Fibroblast of skin of right quadriceps (primary cell): ENCODE measurements at places on chromosomes 5 and 9.

DNA sequence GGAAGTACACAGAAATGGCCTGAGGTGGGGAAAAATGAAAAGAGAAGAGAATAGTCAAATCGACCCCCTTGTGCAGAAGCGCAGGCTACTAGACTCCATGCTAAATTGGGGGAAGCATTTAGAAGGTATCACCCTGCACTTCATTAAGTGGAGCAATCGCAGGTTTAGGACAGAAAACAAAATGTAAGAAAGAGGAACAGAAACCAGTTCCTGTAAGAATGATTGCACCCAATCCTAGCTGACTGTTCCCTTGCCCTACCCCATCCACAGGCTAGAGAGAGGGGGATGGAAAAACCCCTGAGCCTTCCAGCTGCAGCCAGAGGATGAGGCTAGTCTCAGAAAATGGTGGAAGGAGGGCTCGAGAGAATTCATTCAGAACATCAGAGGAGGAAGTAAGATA, 23.9 kb upstream of the PPP1R2B start:
- DNase-seq = no peak

DNA sequence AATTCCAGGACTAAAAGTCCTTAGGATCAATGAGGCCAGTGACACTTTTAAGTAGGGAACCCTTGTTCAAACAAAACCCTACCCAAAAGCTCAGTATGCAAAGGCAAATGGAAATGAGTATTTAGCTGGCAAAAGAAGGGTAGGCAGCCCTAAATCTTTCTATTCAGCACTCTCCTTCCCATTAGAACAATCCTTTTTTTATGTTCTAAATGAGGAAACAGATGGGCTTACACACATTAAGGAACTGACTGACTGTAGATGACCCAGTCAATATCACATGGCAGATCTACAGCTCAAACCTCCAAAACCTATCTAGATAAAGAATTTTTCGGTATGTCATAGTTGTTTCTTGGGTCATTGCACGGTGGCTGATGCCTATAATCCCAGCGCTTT, 7.2 kb downstream of the CSNK1A1 start:
- DNase-seq = no peak

DNA sequence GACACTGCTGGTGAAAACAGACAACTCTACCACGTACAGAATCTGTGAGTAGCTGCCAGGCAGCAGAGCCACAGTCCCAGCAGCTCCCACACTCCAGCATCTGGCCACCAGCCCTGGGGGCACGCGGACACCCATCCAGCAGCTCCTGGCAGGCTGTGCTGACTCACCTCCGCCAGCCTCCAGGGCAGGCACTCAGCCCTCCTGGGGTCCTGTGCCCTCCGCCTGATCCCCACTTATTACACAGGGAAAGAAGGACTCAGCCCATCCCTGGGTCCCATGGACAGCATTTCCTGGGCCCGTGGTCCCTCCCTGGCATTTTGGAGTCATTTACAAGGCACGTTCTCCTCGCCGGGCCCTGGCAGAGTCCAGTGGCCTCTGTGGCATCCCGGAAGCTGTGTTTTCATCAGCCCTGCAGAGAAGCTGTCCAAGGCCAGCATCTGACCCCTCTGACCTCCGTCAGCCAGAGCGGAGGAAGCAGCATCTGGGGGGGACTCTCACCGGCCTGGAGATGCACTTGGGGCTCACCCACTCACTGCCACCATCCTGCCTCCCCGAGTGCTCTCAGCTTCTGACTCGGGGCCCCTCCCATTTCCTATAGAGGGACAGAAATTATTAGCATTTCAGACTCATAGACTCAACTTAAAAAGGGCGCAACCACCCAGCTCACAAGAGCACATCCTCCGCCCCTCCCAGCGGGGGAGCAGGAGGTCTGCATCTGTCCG, 21.6 kb downstream of the PAEP start:
- DNase-seq = no peak

DNA sequence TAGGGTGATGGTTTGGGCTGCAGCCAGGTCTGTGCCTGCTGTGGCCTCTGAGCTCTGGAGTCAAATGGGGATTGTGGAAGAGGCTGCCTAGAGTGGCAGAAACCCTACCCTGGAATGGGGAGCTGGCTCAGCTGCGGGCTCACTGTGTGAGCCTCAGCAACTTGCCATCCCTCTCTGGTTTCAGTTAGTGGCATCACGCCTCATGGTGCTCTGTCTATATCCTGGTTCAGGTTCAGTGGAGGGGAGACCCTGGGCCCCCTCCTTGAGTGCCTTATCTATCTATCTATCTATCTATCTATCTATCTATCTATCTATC, 132.6 kb downstream of the PHF2 start:
- DNase-seq = no peak

GRCh38 chr9:122929796-122930354, 1.4 kb downstream of the ZBTB26 start:
- DNase-seq = no peak

DNA sequence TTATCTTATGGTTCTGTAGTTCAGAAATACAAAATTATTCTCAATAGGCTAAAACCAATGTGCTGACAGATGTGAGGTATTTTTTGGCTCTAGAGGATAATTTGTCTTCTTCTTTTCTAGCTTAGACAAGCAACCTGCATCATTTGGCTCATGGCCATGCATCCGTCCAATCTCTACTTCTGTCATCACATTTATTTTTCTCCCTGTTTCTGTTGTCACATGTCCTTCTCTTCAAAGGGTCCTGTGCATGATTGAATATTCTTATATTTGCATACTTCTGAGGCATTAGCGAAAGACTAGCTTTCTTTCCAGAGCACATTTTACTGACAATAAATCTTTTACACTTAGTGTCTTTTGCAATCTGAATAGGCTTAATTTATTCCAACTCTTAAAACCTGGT, 564.7 kb downstream of the CDH10 start:
- DNase-seq = peak; percentile 55

GRCh38 chr9:19488721-19489120, 79.9 kb downstream of the ACER2 start:
- no peak for DNase-seq

DNA sequence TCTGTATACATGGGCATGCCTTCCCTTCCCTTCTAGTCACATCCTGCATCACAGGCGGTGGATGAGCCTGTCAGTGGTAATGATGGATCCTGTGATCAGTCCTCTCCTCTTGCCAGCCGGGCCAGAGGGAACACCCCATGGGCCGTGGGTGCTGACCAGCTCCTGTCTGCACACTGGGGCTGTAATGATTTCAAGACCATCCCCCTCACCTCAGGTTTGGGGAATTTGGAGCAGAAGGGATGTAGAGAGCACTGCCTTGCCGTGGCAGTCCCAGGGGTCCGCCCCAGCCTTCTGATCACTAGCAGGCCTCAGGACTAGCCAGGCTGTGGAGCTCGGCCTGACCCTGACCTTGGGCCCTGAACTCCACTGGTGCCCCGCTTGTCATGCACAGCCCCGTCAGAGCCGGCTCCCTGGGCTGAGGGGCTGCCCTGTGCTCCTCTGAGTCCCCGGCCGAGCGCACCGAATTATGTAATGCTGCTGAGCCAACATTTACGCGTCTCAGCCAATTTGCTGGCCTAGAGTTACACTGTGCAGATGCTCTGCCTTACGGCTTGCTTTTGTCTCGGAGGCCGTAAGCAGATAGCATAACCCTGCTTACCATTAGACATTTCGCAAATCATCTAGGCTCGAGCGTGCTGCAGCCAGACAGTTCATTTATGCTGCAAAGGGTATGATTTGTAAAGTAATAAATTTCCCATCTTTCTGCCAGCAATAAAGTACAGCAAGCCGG, 155.3 kb downstream of the MACROH2A1 start:
- DNase-seq = peak; percentile 40

DNA sequence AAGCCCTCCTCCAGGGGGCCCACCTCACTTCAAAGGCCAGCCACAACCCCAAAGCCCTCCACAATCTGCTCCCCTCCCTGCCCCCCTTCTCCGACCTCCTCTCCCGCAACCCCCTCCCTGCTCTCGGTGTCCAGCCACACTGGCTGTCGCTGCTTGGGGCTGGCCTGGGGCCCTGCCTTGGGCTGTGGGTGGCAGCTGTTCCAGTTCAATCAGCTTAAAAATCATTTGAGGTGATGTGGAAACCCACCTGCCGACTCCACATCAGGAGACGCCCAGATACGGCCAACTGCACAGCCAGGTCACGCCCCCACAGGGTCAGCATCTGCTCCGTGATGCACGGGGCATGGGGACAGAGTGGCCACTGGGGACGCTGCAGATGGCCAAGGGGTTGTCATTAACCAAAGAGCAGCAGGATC, 107.0 kb upstream of the MVB12B start:
- DNase-seq = no peak

DNA sequence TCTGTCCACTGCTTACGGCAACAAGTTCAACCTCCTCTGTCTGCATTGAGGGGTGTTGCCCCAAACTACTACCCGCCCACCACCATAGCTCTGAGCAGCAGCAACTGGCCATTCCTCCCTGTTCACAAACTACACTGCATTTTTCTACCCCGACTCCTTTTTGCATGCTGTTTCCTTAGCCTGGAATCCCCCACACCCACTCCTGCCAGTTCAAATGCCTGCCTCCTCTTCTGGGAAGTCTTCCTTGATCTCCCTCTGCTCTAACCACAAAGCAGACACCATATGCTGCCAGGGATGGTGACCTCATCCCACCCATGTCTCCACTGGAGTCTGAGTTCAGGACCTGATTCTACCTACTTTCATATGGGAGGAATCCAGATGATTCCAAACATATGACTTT, 13.3 kb downstream of the ALDH1B1 start:
- DNase-seq = peak; percentile 31

DNA sequence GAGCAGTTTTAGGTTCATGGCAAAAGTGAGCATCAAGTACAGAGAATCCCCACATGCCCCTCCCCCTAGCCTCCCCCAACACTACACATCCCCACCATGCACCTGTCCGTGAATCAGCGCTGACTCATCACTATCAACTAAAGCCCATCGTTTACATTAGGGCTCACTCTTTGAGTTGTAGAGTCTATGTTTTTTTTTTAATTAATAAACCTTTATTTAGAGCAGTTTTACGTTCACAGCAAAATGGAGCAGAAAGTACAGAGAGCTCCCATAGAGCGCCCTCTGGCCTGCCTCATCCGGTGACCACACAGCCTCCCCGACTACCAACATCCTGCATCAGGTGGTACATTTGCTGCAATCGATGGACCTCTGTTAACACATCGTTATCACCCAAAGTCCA, 47.9 kb upstream of the UNC5A start:
- no peak for DNase-seq

- no peak for DNase-seq
These were observed 57.7 kb downstream of the APC start for GRCh38 chr5:112795342-112795741.

DNA sequence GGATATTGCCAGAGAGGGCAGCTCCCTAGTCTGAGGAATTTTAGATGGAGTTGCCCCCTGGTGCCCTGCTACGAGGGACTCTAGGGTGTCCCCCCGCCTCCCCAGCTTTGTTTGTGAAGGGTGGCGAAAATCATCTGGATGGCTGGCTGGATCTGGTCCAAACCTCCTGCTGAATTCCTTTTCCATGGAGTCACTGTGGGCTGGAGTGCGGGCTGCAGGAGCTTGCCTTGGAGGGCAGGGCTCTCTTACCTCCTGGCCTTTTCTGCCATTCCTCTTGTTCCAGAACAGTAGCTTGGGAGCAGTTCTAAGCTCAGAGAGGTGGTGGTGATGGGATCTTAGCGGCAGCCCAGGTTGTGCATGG, 2.1 kb downstream of the SYNPO start:
- peak; percentile 89 for DNase-seq

GRCh38 chr5:171299851-171300250, 9.2 kb upstream of the TLX3 start:
- DNase-seq = no peak

GRCh38 chr5:147522435-147522834, 12.6 kb upstream of the DPYSL3 start:
- DNase-seq = peak; percentile 82

DNA sequence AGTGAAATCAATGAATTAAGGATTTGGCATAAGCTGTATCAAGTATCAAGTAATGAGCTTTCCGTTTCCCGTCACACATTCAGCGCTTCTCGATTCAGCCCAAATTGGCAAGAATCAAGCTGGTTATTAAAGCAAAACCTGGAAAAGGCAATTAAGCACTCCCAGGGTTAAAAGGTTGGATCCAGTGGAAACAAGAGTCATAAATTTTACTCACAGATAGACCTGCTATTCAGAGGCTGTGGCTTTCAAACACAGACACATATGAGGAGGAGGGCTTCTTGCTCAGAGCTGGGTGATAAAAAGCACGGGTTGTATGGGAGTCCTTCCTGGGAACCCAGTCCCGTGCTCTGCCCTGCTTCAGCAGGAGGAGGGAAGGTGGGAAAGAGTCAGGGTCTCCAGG, 112.3 kb upstream of the CXCL14 start:
- no peak for DNase-seq

- peak; percentile 94 for DNase-seq
These were observed 162.2 kb downstream of the HSD17B3 start for GRCh38 chr9:96139592-96140295.

GRCh38 chr5:95709967-95710650, 21.0 kb upstream of the RHOBTB3 start:
- no peak for DNase-seq

- DNase-seq = no peak
These were observed 81.6 kb upstream of the PHYKPL start for GRCh38 chr5:178314061-178314660.

DNA sequence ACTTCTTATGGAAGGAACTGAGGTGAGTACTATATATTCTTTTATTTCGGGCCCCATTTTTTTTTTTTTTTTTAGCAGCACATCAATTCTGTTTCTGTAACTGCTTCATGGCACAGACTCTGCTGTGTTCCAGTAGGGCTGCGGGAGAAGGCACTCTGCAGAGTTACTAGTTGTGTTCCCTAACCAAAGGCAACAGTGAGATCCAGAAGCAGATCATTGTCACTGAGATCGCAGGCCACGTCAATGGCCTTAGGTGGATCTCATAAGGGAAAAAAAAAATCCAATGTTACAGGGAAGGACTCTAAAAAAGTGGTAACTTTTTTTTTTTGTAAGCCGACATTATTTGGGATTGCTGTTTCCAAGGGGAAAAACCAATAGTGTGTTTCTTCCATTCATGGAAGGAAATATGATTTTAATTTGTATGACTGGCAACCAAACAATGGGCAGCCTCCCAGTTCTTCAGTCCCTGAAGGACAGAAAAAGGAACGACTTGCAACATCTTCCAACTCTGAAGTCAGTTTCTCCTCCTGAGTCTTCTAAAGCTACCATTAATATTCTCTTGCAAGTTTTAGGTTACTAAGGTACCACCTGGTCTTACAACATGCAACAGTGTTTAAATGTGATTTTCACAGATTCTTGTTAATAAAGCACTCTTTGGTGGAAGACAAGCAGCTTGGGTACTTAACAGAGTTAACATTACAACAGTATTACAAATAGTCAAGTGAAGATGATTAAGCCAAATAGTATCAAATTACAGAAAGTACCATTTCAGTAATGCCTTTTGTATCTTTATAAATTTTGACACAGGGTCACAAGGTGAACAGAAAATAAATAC, 52.8 kb downstream of the HABP4 start:
- no peak for DNase-seq

DNA sequence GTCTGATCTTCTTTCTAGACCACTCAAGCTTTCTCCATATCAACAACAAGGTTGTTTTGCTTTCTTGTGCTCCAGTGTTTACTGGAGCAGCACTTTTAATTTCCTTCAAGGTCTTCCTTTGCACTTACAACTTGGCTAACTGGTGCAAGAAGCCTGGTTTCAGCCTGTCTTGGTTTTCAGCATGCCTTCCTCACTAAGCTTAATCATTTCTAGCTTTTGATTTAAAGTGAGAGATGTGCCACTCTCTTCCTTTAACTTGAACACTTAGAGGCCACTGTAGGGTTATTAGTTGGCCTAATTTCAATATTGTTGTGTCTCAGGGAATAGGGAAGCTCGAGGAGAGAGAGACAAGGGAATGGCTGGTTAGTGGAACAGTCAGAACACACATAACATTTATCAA, 13.4 kb downstream of the AK3 start:
- no peak for DNase-seq

- no peak for DNase-seq
These were observed 96.1 kb upstream of the CDKN2B start for GRCh38 chr9:22105005-22105722.
